ENCODE measurements at places on chromosomes 7 and 10.

GRCh38 chr7:27242154-27242553 is 448 bp upstream of the EVX1 start:
- DNase-seq: no peak

GRCh38 chr10:43417950-43418768 is 9.2 kb upstream of the HNRNPF start:
- DNase-seq: no peak

- DNase-seq: peak; percentile 73
These were observed 171.2 kb upstream of the TNRC18 start for GRCh38 chr7:5594616-5595544.

DNA sequence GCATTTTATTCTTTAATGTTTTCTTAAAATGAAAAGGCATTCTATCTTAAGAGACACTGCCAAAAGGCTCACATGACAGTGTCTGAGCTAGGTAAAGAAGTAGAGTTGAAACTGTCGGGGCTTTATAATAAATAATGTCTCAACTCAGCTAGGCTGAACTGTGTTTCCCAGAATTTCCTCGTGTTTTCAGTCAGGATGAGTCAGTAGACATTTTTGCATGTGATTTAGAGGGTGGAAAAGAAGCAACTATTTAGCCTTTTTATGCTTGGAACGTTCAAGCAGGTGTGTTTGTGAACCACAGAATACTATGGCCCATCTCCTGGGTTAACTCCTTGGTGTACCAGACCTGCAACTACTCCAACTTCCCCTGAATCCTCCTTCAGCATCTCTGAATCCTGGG is 23.4 kb upstream of the LIPA start:
- peak; percentile 50 for DNase-seq

- DNase-seq: no peak
These were observed 82.6 kb upstream of the SLF2 start for GRCh38 chr10:100829933-100830727.

GRCh38 chr7:91043186-91043585 is 221.0 kb upstream of the FZD1 start:
- no peak for DNase-seq

GRCh38 chr10:109987452-109988211 is 20.2 kb upstream of the ADD3 start:
- peak; percentile 82 for DNase-seq

DNA sequence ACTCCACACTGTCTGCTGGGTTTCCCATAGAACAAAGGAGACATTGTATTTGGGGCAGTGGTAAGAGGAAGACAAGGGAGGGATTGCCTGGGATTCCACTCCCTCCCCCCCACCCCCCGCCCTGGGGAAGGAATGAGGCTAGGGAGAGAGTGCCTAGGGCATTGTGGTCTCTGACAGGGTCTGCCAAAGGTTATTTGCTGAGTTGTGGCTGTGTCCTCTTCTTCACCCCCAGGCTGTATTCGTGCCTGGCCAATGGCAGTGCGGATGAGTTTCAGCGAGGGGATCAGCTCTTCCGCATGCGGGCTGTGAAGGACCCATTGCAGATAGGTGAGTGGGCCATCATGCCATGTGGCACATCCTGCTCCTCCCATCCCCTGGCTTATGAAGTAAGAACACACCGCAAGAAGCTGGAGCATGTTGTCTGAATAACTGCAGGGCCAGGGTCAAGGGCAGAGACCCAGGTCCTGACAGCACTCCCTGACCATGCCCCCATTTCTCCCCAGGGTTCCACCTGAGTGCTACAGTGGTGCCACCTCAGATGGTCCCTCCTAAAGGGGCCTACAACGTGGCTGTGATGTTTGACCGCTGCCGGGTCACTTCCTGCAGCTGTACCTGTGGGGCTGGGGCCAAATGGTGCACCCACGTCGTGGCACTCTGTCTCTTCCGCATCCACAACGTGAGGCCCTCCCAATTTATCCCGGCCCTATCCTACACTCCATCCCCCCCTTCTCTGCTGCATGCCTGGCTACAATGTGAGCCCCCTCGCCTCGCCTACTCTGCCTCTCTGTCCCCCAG is 3.7 kb downstream of the ZSWIM8 start:
- no peak for DNase-seq

- DNase-seq: peak; percentile 24
These were observed 15.4 kb downstream of the SEC61G start for GRCh38 chr7:54743580-54743979.

- DNase-seq: no peak
These were observed 127.9 kb downstream of the GPR85 start for GRCh38 chr7:112958775-112959174.

DNA sequence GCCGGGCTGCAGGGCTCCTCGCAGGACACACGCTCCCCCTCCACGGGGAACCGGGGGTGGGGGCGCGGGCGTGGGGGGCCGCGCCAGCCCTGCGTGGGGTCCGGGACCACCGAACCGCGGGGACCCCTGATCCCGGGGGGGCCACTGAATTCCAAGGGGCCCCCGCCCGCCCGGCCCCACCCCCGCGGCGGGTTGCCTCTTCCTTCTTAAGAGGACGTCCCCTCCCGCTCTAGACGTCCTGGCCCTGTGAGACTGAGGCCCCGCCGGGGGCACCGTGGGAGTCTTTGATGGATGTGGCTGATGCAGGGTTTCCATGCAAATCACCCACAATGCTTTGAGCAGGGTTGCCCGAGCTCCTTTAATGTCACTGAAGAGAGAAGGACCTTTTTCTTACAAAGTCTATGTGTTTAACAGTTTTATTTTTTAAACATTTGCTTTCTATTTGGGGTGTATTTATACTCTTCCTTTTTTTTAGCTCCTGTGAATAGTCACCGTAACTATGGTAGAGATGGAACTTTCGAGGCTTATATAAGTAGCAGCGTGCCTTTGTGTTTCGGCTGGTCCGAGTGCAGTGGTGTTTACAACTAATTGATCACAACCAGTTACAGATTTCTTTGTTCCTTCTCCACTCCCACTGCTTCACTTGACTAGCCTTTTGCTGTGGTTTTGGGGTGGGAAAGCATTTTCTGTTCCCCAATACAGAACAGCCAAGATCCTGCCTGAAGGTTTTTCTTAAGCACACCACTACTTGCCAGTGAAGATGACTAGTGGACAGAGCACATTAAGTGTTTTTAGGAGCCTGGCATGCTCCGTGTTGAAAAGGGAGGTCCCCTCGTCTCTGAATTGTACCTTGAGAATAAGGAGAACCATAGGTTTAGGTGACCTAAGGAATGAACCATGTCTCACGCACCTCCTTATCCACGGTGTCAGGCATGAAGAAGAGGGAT is 44.8 kb downstream of the PDIA4 start:
- peak; percentile 95 for DNase-seq

GRCh38 chr7:91564101-91564500 is 299.9 kb downstream of the FZD1 start:
- no peak for DNase-seq

GRCh38 chr10:117619223-117619622 is 76.7 kb downstream of the EMX2 start:
- DNase-seq: no peak

DNA sequence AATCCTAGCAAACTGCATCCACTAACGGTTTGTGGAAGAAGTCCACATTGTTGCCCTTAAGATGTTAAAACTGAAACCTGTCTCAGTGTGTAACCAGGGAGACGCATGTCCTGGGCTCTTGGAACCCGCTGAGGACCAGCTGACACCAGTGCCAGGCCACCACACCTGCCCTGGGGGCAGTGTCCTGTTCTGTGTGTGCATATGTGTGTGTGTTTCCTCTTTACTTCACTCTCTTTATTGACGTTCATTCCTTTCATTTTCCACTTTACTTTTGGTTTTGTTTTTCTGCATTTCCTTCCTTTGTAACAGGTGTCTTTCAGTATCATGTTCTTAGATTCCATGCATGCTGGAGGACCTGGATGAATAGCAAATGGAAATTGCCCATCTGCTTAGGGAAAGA is 83.8 kb downstream of the TEX36 start:
- DNase-seq: no peak

GRCh38 chr7:81210137-81211064 is 291.6 kb upstream of the SEMA3C start:
- peak; percentile 32 for DNase-seq

DNA sequence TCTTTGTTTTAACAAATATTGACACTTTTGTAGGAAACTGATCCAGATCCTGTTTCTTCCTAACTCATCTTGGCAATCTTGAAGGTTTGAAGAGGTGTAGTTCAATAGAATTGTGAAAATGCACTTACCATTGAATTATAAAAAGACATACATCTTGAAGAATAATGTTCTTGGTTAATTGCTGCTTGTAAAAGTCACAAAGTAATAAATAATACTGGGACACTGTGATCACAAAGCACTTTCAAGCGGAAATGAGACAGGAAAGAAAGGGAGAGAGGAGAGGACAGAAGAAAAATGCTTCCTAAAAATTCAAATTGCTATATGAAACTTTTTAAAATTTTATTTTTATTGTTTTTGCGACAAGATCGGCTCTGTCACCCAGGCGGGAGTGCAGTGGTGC is 15.2 kb upstream of the NFE2L3 start:
- DNase-seq: no peak

GRCh38 chr10:84862551-84862950 is 534.2 kb downstream of the CCSER2 start:
- DNase-seq: no peak

GRCh38 chr7:100894860-100895700 is 608 bp downstream of the ACHE start:
- DNase-seq: peak; percentile 78

DNA sequence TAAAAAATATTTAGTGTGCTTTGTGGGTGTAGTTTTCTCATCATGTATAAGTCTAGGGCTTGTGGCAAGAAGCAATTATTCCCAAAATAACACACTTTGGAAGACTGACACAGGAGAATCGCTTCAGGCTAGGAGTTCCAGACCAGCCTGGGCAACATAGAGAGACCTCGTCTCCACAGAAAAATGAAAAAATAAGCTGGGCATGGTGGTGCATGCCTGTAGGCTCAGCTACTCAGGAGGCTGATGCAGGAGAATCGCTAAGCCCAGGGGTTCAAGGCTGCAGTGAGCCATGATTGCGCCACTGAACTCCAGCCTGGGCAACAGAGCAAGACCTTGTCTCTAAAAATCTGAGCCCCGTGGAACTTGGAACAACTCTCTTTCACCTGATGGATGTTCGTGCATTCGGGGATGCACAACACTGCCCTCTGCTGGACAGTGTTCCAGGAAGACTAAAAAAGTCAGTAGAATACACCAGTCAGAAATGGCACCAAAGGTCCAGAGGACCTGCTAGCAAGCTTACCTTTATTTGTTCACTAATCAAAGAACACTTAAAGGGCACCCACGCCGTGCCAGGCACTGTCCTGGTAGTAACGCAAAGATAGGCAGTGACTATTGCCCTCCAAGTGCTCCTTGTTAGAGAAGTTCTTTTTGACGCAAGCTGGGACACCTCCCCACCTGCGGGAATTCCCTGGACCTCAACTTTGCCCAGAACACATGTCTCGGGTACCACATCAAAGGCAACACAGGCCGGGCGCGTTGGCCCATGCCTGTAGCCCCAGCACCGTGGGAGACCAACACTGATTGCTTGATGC is 81.9 kb upstream of the CALN1 start:
- peak; percentile 39 for DNase-seq

- no peak for DNase-seq
These were observed 123.4 kb upstream of the NEBL start for GRCh38 chr10:21020545-21020944.

DNA sequence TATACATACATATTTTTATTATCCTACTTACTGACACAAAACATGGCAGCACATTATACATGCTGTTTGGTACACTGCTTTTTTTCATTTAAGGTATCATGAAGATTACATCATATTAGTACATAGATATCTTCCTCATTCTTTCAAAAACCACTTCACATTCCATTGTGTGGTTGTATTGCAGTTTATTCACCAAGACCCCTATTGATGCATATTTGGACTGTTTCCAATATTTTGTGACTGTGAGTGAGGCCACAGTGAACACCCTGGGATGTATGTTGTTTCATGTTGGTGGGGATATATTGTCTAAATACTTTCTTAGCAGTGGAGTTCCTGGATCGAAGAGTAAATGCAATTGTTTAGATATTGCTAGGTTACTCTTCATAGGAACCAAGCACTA is 39.0 kb downstream of the TFAM start:
- DNase-seq: no peak

GRCh38 chr7:132576721-132577085 is 433 bp upstream of the PLXNA4 start:
- DNase-seq: peak; percentile 24

DNA sequence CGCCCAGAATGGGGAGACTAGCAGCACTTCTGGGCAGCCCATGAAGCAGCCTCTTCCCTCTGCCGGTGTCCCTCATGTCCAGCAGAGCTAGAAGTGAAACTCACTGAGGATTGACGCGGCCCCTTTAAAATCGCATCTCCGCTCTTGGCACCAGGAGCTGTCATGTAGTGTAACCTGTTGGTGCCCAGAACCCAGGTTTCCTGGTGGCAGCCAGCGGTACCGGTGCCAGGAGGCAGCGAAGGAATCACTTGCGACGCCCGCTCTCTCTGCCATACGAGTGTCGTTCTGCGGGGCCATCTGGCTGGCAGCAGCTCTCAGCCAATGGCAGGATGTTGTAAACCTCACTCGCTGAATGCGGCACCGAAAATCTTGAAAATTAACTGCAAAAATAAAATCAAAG is 82.7 kb downstream of the CUX1 start:
- DNase-seq: no peak

DNA sequence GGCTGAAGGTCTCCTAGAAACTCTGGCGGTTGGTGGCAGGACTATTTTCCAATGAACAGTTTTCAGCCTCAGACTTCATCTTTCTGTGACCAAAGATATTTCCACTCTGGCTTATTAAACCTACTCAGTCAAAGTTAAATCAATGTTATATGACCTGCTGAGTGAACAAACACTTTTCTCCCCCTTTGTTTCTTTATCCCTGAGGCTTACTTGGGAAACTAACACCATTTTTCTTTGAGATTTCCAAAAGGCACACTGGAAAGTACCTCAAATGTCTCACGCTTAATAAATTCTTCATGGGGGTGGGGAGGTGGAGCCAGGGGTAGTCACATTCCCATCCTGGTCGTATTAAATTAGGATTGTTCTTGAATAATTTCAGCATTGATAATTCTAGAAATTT is 1.8 kb downstream of the TMEM26 start:
- DNase-seq: no peak

DNA sequence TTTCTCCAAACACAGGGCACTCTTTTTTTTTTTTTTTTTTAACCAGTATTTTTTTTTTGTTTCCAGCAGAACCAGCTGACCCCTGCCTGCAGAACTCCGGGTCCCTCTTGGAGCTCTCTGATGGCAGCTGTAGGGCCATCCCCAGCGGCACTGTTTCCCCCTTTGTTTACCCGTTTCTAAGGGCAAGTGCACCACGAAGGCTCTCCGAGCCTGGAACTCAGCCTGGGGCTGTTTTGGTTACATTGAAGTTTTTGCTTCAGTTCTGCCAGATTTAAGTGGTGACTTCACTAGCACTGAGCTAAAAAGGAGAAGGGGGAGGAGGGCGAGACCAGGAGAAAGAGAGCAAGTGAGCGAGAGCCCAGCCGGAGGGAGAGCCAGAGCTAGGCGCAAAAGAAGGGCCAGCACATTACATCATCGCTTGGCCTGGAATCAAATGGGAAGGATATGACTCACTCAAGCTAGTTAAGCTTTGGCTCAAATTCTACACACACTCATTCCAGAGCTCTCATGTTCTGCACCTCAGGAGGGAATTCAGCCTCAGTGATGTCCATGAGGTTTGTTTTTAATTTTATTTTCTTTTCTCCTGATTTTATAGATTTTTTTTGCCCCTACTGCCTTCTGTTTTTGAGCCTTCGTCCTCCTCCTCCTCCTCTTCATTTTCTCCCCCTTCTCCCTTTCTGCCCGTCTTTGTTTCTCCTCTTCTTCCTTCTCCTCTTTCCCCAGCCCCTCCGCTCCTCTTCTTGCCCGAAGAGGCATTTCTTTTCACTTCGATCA is 272.3 kb downstream of the TRIL start:
- peak; percentile 98 for DNase-seq

GRCh38 chr10:132555648-132556575 is 18.3 kb downstream of the INPP5A start:
- no peak for DNase-seq
